ENCODE measurements at places on chromosomes 12 and 14.

DNA sequence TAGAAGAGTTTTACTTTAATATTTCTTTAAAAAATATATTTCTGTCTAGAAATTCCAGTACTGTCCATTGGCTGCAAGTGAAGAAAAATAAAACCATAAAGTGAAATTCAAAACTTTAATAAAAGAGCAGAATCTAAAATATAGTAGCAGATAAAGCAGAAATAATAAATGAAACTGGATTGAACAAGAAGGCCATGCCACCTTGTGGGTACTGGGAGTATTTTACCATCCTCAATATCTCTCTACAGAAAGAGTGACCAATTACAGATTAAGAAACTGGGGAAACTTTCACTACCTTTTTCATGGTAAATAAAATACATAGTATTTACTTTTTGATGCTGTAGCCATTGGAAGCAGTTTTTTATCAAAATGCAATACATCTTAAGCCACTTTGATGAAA, 220.5 kb downstream of the BCAT1 start:
- DNase-seq: no peak

DNA sequence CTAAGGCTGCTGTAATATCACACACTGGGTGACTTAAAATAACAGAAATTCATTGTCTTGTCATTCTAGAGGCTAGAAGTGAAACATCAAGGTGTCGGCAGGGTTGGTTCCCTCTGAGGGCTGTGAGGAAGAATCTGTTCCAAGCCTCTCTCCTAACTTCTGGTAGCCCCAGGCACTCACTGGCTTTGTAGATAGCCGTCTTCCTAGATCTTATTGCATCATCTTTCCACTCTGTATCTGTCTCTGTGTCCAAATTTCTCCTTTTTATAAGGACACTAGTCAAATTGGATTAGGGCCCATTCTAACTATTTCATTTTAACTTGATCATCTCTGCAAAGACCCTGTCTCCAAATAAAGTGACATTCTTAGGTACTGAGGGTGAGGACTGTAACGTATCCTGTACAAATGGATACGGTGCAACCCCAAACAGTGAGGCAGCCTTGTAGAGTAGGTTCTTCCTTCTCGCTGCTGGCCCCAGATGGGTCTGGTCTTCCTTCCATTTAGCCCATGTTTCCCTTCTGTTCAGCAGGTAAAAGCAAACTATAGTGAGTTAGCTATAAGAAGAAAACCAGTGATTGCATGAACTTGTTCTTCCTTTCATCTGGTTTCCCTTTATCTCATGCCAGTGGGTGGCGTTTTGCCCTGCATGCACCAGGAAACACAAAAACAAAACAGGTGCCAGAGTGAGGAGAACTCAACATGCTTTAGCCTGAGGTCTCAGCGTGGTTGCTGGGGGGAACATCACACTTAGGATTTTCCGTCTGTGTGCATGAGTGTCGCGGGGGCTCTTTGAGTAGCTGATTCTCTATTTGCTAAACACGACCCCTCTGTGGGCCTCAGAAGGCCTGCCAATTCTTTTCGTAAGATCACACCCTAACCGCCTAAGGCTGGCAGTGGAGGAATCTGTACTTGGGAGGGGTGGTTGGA, 19.5 kb downstream of the TTC9 start:
- peak; percentile 79 for DNase-seq

- no peak for DNase-seq
Measured at GRCh38 chr12:46395388-46395787, 22.8 kb upstream of the SLC38A2 start.

GRCh38 chr12:80692114-80692513, 15.3 kb upstream of the MYF6 start:
- DNase-seq: no peak

GRCh38 chr12:49540229-49541139, 1.7 kb downstream of the KCNH3 start:
- DNase-seq: no peak

GRCh38 chr12:76199808-76200207, 115.3 kb upstream of the NAP1L1 start:
- DNase-seq: no peak

GRCh38 chr14:26403760-26404159, 194.1 kb downstream of the NOVA1 start:
- no peak for DNase-seq

- DNase-seq: no peak
Measured at GRCh38 chr12:104768033-104768432, 190.1 kb downstream of the SLC41A2 start.

- DNase-seq: no peak
Measured at GRCh38 chr12:128542844-128543243, 275.9 kb downstream of the TMEM132C start.

GRCh38 chr12:124422142-124422569, 127.3 kb downstream of the RFLNA start:
- no peak for DNase-seq

DNA sequence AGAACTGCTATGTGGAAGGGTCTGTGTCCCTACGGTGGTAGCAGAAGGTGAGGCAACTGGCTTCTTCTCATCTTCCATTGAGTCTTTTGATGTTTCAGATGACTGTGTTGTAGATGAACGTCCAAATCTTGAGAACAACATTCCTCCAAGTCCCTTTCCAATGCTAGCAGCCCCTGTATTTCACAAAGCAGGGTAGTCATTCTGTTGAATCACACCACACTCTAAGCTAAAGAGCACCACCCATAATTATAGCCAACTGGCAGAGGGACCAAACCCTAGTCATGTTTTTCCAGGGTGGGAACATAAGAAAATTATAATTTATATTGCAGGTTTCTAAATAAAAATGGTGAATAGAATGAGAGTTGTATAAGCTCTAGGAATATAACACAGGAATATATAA, 98.7 kb downstream of the DDHD1 start:
- DNase-seq: no peak

GRCh38 chr12:94178882-94179281, 30.5 kb downstream of the PLXNC1 start:
- no peak for DNase-seq

GRCh38 chr14:97120611-97121031, 323.4 kb downstream of the VRK1 start:
- peak; percentile 74 for DNase-seq

- no peak for DNase-seq
Measured at GRCh38 chr12:104600036-104600712, 143.4 kb downstream of the CHST11 start.

DNA sequence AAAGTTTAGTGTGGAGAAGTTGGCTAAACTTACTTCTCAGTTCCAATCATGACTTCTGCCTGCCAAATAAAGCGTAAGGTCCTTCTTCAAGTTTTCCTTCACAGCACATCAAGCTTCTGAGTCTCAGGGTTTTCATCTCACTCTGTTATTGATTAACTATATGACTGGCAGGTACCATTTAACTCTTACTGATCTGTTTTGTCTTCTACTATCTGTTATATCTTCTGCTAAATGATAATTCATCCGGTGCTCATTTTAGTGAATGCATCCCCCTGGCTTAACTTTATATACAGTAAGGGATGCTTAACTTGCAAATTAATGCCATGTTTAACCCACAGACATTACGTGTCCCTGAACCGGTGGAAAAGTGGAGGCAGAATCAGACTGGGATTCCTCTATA, 20.7 kb downstream of the LGR5 start:
- no peak for DNase-seq

GRCh38 chr12:66573605-66574004, 105.3 kb downstream of the GRIP1 start:
- no peak for DNase-seq

- no peak for DNase-seq
Measured at GRCh38 chr12:332581-333205, 56.4 kb downstream of the KDM5A start.

DNA sequence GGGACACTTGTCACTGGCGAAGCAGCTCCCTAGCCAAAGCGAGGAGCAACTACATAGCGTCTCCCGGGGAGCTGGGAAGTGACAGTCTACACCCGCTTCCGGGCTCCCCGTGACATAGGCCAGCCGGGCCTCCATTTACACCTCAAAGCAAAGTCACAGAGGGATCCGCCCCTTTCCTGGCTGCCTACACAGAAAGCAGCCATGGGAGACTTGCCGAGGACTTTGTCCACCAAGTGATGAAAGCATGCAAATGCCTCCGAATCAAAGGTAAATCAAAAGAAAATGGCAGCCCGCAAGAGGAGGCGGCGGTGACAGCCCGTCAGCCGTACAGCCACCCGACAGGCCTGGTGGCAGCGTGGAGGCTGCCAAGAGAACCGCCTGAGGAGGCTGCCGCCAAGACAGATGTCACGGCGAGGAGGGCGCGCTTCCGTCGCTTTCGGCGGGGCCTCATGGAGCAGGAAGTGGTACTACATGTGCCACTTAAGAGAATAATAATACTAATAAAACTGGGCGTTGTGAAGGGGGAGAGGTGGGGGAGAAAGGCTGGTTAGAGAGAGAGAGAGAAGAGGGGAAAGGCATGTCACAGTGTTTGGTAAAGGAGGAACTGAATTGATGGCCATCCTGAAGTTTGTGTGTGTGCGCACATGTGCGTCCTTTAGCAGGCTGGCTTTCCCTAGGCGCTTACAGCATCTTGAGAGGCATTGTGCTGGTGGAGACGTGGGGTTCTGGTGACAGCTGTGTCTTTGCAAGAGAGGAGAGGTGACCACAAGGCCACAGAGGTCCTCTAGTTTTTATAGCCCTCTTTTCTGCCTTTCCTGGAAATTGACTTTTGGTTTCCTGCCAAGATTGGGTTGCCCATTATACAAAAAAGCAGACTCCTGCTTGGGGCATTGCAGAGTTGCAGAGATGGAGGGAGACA, 661.7 kb downstream of the VRK1 start:
- DNase-seq: peak; percentile 92

- DNase-seq: no peak
Measured at GRCh38 chr14:65077318-65077717, 25.0 kb downstream of the MAX start.

DNA sequence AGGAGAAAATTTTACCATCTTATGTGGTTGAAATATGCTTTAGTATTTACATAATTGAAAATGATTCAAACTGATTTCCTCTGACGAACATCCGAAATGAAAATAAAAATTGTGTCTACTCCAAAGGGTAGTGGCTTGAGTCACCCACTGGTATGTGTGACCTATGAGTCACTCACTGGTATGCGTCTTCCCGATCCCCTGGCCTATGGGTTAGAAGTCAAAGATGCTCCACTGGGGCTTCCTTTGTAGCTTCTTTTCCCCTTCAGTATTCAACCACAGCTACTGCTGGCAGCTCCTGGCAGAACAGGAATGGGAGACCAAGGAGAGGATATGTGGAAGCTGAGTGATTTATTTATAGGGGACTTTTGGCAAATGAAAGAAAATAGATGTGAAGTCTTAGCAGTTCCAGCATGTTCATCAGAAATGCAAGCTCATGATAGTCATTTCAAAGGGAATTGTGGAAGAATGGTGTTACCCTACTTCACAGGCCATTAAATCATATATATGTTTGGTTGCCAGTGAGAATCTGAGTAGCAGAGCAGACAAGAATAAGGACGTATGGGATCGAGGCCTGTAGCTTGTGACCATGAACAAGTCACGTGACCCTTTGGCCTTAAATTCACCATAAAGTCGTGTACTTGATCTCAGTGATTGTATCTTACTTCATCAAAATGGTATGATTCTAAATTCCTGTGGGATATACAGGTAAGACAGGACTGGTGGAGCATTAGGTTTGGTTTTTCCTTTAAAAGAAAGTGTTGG, 108.3 kb downstream of the CRADD start:
- peak; percentile 81 for DNase-seq

- DNase-seq: no peak
Measured at GRCh38 chr14:99055019-99055418, 217.0 kb downstream of the BCL11B start.

DNA sequence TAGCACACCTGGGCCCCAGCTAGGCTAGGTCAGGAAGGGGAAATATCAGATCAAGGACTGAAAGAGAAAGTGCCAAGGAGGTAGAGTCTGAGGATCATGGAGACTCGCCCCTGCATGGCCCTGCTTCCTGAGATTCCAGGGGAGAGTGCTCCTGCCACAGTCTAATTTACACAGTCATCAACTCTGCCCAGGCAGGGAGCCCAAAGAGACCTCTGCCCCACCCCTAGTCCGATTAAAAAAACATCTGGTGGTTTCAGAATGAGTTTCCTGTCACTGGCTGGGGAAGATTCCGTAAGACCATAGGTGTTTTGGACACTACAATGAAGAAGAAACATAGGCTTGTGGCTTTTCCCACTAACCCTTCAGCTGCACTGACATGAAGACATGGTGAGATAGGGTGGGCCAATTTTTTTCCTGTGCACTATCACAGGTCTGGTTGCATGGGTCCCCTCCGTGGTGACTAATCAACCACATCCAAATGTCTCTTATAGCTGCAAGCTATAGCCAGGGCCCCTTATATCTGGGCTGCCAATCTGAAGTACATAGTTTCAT, 31.5 kb upstream of the GZMB start:
- no peak for DNase-seq

DNA sequence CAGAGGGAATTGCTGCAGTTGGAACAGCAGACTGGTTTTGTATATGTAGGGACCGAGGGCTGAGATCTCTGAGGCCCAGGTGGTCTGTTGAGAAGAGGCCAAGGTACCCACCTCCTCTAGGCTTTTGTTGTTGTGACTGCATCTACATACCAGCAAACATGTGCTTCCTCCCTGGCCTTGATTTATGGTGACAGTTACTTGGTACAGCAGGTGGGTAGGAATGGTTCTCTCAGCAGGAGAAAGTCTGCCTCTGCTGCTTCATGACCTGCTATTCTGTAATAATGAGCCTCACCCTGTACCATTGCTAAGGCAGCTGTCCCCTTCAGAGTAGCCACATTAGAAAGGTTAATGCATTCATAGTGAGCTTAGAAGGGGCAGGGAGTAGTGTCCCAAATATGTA, 196.7 kb upstream of the PELI2 start:
- no peak for DNase-seq

- DNase-seq: no peak
Measured at GRCh38 chr12:8823565-8824300, 1.3 kb downstream of the A2ML1 start.

- peak; percentile 68 for DNase-seq
Measured at GRCh38 chr14:24366721-24367513, 1.1 kb upstream of the NFATC4 start.

DNA sequence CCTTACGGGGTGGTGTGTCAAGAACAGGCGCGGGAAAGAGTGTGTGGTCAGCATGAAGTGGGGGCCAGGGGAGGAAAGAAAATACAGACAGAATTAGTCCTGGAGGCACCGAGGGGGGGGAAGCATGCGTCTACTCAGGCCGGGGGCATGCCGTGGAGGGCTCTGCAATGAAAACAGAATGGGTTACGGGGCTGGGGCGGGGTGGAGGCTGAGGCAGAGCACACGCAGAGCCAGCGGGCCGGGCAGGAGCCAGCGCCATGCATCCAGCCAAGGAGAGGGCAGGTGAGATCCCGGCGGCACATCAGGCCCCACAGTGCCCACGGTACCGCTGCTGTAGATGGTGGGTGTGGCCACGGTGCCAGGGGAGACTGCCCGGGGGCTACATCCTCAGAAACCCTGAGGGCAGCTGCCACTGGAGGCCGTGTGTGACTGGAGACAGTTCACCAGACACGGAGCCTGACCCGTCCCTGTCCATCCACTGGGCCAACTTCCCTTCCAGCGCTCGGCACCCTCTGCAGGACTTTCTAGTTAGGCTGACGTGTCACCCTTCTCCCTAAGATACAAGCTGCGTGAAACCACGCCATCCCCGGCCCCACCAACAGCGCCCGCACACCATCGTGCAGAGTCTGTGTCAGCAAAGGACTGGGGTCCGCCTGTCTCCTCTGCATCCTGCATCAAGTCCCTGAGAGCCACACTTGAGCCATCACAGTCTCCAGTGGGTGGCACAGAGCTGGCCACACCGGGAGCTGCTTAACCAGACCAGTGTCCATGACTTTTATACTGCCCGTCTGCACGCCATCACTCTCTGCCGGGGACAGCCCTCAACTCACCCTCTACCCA, 87.4 kb downstream of the PIWIL1 start:
- DNase-seq: no peak

- no peak for DNase-seq
Measured at GRCh38 chr12:113247123-113248050, 26.1 kb downstream of the TPCN1 start.

Data from activated effector memory CD4-positive, alpha-beta T cell treated with anti-CD3 and anti-CD28 coated beads, Interleukin-2, amount 50 U/mL, for 16 hours (primary cell).